Activated CD8-positive, alpha-beta memory T cell treated with anti-CD3 and anti-CD28 coated beads, Interleukin-2, amount 50 U/mL, for 48 hours (primary cell): ENCODE measurements at places on chromosomes 4 and X.

- DNase-seq: peak; percentile 7
Observed at GRCh38 chr4:5969777-5970176, 48.5 kb downstream of the C4orf50 start.

DNA sequence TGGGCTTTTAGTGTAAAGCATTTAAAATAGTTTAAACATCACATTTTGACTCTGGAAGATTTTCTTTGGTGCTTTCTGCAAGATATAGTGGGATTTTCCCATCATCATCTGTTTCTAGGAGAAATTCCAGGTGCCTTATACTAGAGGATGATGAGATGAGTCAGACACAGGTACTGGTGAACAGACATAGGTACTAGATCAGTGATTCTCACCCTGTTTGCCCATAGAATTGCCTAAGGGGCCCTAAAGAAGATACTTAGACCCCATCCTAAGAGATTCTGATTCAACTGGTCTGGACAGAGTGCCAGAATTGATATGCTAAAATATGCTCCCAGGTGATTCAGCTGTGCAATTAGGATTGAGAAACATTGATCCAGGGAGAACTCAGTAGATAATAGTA is 9.7 kb downstream of the TSPAN7 start:
- no peak for DNase-seq

GRCh38 chr4:119207051-119207450 is 5.5 kb upstream of the USP53 start:
- no peak for DNase-seq

- DNase-seq: no peak
Observed at GRCh38 chr4:4693258-4693657, 151.4 kb upstream of the STX18 start.
